ENCODE measurements at places on chromosomes 3 and 15. TPM values are rescaled to one million over a fixed set of nuclear protein-coding genes. Genes with fewer than 3 reads are reported as not detected.

Gene CPNE9
- not detected for total RNA-seq

DNA sequence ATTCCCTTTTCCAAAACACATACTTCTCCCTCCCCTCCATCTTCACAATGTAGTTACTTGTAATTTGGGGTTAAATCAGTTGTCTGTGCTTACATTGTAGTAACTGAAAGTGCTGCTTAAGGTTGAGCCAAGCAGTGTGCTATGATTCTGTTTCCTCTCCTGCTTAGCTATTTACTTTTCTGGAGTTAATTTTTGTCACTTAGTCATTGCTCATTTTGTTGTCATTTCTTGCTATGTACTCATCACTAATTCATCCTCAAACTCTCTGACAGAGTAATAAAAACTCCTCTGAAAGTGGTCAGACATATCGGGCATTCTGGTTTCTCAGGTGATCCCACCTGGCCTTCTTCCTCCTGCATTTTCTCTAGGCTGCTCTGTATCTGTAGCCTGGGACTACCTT, 80.7 kb downstream of the PPARG start:
- no peak for DNase-seq

Gene ZCWPW2
- 1.1 TPM for total RNA-seq

DNA sequence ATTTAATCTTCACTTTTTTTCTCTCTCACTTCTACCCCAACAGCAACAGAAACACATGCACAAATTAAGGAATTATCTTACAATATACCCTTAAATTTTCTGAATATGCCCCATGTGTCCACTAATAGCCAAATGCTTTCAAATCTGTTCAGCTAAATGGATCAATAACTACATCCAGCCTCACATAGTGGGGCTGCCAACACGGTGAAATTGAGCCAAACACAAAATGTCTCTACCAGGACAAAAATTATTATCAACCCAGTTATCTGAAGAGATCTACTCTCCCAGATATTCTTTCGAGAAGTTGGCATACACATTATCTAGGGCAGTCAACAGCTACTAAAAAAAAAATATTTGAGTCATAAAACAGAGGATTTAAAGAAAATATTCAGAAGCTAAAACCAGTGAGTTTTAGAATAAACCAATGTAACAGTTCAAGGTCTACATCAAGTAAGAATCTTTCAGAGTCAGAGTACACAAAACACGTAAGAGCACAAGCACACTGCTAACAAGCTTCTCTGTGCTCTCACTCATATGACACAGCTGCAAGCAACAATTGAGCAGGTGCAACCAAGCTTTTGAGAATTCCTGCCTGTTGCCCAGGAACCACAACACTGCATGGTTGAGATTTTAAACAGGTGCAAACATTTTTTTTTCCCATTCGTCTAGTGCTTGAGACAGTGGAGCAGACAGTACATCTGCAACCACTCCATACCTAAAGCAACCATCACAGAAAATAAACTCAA, 247.7 kb downstream of the ZBTB20 start:
- no peak for DNase-seq

Gene VIPR1
- 25.2 TPM for total RNA-seq

Gene SNTN
- total RNA-seq = not detected

Gene LRCH3
- 41.6 TPM for total RNA-seq

DNA sequence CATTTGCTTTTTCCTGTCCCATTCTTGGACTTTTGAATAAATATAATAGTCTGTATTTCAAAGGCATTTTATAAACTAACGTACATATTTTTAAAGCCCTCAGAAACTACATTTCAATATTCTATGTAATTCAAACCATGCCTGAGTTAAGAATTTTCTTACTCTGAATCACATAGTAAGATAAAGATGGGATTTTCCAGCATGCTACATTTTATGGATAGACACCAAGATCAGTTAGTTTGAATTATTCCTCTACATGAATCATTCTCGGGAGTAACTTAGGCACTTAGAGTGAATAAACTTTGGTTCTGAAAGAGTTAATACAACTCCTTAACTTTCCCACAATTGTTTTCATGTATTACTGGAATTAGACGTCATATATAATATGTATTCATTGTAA, 713.3 kb upstream of the CBLB start:
- no peak for DNase-seq

GRCh38 chr15:64746356-64746755, 29.0 kb downstream of the RBPMS2 start:
- DNase-seq = no peak

Gene NAA50
- total RNA-seq = 140 TPM

DNA sequence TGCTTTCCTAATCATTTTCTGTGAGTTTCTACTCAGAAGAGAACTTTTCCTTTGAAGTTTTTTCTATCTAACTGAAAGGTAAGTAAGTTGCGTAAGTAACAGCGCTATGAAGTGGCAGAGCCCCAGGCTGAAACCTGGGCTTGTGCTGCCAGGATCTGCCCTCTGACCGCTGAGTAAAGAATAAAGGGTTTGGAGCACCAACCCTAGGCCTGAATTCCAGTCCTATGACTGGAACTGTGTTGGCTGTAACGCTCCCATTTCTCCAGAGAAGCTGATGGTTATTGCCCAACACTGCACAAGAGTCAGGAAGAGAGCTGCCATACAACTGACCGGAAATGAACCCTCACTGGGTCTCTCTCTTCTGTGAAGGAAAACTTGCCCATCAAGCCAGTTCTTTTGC, 87.0 kb downstream of the FOXB1 start:
- no peak for DNase-seq

Gene ISLR
- total RNA-seq = 88.0 TPM

- DNase-seq = no peak
Measured at GRCh38 chr3:119239206-119239820, 1.4 kb downstream of the B4GALT4 start.

DNA sequence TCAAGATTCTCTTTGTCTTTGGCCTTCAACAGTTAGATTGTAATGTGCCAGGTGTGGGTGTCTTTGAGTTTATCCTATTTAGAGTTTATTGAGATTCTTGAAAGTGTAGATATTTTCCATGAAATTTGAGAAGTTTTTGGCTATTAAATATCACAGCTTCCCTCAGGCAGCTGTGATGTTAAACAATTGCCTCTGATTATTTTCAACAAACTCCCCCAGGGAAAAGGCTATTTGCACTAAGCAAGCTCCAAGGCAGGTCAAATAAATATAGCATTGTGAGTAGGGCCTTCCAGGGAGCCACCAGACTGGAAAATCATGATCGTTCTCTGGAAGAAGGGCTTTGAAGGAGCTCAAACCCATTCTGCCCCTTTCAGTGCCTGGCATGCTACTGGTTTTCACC, 107.0 kb downstream of the EEFSEC start:
- DNase-seq = no peak

- no peak for DNase-seq
Measured at GRCh38 chr3:185726254-185726967, 98.4 kb downstream of the IGF2BP2 start.

GRCh38 chr3:134211797-134212196, 38.9 kb downstream of the RYK start:
- DNase-seq = no peak

- no peak for DNase-seq
Measured at GRCh38 chr3:120192159-120192558, 92.9 kb downstream of the GPR156 start.

Gene TPRA1
- 32.1 TPM for total RNA-seq

- DNase-seq = no peak
Measured at GRCh38 chr15:71571641-71572040, 238.7 kb upstream of the NR2E3 start.

DNA sequence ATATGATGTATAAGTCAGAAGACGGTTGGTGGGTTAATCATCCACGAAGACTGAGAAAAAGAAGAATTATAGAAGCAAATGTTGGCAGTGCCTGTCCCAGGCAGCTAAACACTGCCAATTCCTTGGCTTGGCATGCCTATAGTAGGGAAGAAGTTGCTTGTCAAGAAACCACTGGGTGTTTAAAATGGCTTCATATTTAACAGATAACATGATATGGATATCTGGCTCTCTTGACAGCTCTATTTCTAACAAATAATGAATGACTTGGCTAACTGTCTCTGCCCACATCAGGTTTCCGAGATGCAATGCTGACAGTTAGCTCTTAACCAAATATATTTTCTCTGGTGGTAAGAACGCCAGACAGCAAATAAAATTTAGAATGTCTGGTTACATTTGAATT, 341.7 kb upstream of the KCNMB2 start:
- DNase-seq = no peak

Gene ANKUB1
- not detected for total RNA-seq

GRCh38 chr15:89316504-89316903, 18.1 kb downstream of the POLG start:
- no peak for DNase-seq

DNA sequence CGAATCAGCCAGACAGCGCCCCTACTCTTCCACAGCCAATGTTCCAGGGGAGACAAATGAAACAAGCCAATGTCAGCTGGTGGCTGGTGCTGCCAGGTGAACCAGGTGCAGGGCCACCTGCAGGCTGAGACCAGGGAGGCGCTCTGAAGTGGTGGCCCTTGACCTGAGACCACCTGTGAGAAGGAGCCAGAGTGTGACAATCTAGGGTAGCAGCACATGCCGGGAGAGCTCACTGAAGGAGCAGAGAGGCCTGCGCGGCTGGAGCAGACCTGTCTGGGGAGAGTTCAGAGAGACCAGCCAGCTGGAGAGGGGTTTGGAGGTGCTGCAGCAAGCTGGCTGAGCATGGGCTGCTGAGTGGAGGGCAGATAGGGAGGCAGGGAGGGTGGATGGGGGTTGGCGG, 693 bp upstream of the STAB1 start:
- no peak for DNase-seq

DNA sequence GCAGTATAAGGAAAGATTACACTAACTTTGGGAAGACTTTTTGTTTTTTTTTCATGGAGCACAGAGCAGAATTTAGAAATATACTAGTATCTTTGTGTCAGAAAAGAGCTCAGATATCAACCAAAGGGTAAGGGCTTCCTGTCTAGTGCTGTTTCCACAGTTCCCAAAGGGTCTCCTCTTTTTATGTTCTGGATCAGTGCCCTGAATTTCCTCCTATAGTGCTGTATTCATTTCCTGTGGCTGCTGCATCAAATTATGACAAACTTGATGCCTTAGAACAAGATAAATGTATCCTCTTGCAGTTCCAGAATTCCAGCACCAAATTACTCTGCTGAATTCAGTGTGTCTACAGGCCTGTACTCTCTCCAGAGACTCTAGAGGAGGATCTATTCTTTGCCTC, 219.8 kb upstream of the THRB start:
- DNase-seq = no peak

DNA sequence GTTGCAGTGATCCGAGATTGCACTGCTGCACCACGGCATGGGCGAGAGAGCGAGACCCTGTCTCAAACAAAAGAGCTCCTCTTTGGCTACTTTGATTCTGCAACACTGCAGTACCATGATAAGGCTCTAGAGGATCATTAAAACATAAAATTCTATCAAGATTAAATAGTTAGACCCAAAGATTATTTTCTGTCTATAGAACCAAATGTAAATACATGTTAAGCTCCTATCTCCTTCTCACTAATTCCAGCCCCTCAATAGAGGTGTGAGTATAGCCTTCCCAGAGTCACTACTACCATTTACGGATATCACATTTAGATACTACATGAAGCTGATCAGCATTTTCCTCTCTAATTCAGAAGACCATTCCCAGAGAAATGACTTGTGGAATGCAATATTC, 4.3 kb upstream of the MUC13 start:
- DNase-seq = no peak

DNA sequence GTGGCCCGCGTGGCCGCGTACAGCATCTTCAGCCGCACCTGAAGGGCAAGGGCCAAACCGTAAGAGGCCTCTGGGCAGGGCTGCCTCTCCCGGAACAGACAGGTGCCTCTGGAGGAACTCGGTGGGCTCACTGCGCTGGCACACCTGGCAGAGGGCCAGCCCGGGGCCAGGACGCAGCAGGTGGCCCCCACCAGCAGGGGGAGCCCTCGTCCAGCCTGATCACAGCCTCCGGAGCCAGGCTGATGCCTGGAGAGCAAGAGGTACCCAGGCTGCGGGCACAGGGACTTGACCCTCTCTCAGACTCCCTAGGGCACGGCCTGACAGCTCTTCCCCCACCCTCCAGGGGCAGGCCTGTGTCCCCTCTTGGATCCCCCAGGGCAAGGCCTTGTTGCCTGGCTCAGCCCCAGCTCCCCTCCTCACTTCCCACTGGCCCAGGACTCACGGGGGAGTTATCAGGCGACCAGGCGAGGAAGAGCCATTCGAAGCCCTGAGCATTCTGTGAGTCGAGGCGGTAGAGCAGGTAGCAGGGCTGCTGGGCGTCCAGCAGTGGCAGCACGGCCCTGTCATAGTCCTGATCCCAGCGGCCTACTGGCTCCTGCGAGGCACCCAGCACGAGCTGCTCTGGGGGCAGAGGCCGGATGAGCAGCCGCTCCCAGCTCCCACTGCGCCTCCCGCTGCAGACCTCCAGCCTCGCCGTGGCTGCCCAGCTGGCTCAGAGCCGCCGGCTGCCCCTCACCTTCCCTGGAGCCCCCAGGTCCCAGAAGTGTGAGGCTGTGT, 6.2 kb upstream of the TLR9 start:
- DNase-seq = peak; percentile 72

DNA sequence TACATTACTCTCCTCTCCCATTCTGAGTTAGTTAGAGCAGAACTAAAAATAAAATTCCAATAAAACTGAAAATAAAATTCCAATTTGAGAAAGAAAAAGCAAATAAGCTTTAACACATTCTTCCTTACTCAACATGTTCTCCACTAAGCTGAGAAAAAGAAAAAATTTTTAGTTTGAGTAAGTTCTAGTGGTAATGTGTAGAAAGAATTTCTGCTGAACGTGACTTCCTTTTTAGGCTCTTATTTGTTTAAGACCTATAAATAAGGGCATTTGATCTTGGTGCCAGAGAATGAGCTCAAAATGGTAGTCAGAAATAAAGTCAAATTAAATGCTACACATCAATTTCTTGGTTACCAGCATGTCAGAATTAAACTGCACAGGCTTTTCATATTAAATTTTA, 57.6 kb upstream of the ABHD10 start:
- DNase-seq = no peak

All from breast epithelium (tissue), 4 donors.